NCI-H774 (cell line): ENCODE measurements at places on chromosomes 13 and 19.

- DNase-seq: no peak
Measured at GRCh38 chr19:1299801-1300200, 14.1 kb downstream of the EFNA2 start.

GRCh38 chr13:53010374-53011105, 18.1 kb upstream of the OLFM4 start:
- DNase-seq: no peak

GRCh38 chr13:109816808-109817203, 30.4 kb upstream of the IRS2 start:
- no peak for DNase-seq

GRCh38 chr13:77139306-77139705, 112.3 kb upstream of the FBXL3 start:
- no peak for DNase-seq

- no peak for DNase-seq
Measured at GRCh38 chr13:109976206-109976997, 190.0 kb upstream of the IRS2 start.

- no peak for DNase-seq
Measured at GRCh38 chr19:43923875-43924274, 11.2 kb downstream of the ZNF45 start.
